Activated CD4-positive, alpha-beta T cell treated with anti-CD3 and anti-CD28 coated beads for 4 hours (primary cell): ENCODE measurements at places on chromosomes 6 and 20.
A peak's percentile ranks its signal among the peaks of the same experiment; 100 is the strongest.

DNA sequence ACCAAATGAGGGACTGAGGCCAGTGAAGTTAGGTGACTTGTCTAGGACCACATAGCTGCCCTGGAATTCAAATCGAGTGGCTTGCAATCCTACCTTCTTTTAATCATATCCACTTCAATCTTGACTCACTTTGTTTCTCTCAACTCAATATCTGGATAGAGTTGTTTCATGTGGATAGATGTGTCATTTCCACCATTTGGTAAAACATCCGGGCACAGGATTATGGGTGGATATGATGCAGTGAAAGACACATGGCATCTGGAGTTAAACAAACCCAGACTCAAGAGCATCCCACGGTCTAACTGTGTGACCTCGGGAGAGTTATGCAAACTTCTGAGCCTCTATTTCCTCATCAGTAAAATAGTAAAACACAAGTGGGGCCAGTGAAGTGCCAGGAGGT, 103.6 kb upstream of the CNKSR3 start:
- no peak for DNase-seq

DNA sequence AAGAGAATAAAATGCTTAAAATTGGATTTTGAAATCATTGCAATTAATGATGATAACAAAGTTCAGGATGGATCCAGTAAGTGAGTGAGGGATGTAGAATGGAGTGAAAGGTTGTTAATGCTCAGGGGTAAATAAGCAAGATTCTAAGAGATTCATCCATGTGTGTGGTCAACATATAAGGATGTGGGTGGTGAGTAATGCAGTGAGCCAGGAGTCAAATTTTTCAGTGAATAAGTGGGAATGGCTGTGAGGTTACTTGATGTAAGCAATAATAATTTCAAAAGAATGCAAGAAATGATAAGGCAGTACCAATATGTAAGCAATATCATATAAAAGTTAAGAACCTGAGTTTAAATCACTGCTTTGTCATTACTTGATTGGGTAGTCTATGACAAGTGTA, 207.5 kb upstream of the ADGRB3 start:
- no peak for DNase-seq

GRCh38 chr6:87393026-87393622, 14.6 kb upstream of the CFAP206 start:
- peak; percentile 15 for DNase-seq

GRCh38 chr6:112485827-112486212, 138.7 kb downstream of the RFPL4B start:
- DNase-seq, result no peak

- no peak for DNase-seq
Observed at GRCh38 chr6:24797596-24798216, 1.0 kb downstream of the ARMH2 start.

- no peak for DNase-seq
Observed at GRCh38 chr6:116468293-116468692, 7.1 kb downstream of the CALHM6 start.

DNA sequence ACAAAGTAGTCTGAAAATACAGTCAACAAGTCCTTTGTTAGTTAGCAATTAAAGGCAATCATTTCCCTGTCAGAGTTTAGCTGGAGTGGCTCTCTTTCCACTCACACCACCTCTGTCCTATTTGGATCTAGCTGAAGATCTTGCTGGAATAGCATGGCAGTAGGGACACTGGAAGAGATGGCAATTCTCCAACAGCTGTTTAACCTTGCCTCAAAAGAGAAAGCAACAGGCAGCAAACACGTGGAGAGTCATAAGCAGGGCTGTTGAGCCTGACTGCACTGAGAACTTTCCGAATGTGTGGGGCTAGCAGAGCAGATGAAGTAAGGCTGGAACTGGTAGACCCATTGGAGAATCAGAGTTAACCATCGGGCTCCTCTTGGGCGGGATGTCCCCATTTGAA, 38.0 kb upstream of the PRSS35 start:
- DNase-seq, result no peak

GRCh38 chr6:30260036-30260504, 46.9 kb upstream of the TRIM26 start:
- peak; percentile 66 for DNase-seq

DNA sequence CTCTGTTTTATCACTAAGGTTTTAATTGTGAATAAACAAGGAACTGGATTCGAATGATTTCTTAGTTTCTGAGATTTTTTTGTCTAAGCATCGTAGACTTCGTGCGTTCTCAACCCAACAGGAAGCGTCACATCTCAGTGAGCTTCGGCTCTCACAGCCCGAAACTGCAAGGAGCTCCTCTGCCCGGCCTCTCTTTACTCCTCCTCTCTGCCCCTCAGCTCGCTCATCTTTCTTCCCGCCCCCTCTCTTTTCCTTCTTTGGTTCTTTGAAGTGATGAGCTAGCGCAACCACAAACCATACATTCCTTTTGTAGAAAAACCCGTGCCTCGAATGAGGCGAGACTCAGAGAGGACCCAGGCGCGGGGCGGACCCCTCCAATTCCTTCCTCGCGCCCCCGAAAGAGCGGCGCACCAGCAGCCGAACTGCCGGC, 480 bp upstream of the NT5E start:
- peak; percentile 30 for DNase-seq

DNA sequence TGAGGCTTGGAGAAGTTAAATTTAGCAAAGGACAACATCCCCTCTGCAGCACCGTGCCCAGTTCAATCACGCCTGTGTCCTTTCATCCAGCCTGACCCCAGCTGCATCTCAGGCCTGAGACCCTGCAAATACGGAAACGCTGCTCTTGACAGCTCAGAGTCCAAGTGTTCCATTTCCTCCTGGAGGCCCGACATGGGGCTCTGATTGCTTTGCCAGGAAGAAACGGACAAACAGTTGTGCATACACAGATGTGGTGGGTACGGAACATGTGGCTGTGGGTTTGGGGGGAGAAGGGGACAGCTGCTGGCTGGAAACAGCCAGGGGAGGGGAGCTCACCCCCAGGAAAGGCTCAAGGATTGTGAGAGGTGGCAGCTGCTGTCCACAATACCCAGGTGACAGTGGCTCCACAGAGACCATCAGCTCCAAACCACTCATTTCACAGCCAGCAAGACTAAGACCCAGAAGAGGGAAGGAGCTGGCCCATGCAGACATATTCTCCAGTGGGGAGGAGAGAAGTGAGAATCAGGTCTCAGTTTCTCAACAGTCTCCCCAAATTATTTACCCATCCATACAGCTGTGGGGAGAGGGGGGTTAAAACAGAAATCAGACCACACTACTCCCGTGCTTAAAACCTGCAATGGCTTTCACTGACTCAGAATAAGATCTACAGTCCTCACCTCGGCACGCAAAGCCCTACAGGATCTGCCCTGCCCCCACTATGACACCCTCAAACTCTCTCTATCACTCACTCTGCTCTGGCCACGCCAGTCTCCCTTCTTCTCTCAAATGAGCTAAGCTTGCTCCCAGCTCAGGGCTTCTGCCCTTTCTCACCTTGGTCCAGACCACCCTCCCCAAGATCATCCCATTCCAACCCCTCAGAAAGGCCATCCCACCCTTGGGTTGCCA, 89.1 kb downstream of the PREX1 start:
- DNase-seq, result peak; percentile 40

- DNase-seq, result no peak
Observed at GRCh38 chr20:47818466-47818865, 33.2 kb upstream of the SULF2 start.

DNA sequence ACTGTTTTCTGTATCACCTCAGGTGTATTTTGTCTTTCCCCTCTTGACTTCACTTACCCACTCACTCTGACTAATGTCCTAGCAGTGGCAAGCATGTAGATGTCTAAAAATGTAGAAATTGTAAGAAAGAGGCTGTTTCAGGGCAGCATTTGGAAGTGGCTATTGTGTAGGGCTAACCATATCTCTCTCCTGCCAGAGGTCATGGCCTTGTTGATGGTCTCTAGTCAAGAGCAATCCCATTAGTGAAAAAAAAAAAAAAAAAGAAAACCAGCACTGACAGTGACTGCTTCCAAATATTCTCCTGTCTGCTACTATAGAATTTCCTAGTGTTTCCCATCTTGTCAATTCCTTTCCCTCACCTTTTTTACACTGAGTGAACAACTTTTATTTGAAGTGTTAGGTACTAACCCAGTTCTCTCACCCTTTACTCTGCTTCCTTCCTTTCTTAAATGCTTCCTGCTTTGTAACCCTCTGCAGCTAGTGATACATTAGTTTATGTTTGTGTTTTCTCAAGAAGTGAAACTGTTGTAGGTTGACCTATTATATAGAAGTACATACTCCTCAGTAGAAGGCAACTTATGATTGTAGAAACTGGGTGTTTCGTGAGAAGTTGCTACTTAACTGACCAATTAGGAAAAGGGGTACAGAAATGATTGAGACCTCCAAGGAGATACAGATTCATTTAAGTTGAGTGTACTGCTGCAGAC, 174.1 kb upstream of the PTPRK start:
- no peak for DNase-seq

DNA sequence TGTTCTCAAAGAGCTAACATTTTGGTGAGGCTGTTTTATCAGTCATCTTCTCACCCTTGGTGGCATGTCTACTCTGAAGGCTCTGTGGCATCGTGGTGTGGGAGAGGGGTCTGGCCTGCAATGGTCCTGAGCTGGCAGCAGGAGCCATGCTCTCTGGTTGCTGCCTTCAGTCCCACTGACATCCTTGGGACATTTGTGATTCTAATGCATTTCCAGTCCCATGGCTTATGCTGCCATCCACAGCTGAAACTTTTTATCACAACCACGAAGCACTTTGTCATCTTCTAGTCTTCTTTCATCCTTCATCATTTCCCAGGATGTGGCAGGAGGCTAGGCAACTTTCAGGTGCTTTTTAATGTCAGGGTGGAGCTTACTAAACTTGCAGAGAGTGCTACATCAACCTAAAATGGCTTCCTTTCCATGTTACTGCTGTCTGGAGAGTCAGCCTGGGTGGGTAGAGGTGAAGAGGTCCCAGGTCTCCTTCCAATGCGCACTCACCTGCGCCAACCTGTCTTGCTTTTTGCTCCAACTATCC, 77.1 kb downstream of the GPR63 start:
- DNase-seq, result no peak

- no peak for DNase-seq
Observed at GRCh38 chr6:132142308-132142707, 191.1 kb upstream of the CCN2 start.

DNA sequence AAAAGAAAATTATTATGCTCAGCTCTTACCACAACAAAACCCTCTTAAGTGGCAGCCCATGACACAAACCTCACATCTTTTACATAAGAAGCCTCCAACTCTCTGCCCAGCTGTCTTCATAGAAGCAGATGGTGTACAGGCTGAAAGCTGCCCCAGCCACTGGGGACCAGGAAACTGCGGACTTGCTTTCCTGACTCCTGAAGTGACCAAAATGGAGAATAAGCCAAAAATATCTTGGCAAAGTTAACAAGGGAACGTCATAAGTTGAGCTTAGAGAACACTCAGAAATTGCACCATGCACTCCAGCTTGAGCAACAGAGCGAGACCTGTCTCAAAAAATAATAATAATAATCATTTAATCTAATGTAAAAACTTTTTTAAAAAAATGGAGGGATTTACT, 160.3 kb upstream of the CDYL start:
- DNase-seq, result no peak

DNA sequence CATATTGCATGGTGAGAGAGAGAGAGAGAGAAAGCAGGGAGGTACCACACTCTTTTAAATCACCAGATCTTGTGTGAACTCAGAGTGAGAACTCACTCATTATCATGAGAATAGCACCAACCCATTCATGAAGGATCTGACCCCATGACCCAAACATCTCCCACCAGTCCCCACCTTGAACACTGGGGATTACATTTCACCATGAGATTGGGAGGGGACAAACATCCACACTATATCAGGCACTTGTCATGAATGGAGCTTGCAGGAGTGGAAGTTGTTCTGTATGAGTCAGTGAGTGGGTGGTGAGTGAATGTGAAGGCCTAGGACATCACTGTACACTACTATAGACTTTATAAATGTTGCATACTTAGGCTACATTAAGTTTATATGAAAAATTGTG, 47.7 kb upstream of the RNF182 start:
- DNase-seq, result no peak

DNA sequence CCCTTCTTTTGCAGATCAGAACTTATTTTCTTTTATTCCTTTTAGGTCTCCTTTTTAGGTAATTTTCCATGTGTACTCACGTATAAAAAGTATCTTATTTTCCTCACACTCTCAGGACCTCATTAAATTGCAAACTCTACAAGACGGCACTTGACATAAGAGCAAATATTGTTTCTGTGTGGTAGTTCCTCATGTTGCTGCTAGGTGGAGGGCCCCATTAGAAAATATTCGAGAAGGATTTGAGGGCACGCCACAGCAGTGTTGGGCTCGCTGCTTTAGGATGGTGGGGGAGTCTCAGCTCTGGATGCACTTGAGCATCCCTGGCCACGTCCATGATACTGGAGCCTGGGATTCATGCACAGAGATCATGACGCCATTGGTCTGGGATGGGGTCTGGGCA, 64.9 kb upstream of the ZFP64 start:
- no peak for DNase-seq

GRCh38 chr20:49852522-49853080, 40.0 kb downstream of the SLC9A8 start:
- no peak for DNase-seq

DNA sequence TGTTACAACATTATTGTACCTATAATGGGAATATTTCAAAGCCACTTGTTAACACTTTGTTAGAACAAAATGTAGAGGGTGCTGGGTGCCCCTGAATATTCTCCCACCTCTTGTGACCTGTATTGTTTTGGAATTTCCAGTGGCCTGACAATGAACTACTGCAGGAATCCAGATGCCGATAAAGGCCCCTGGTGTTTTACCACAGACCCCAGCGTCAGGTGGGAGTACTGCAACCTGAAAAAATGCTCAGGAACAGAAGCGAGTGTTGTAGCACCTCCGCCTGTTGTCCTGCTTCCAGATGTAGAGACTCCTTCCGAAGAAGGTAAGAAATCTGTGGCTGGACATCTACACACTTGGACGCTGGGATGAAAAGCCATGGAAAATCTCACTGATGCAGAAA, 28.9 kb downstream of the PLG start:
- DNase-seq, result no peak

DNA sequence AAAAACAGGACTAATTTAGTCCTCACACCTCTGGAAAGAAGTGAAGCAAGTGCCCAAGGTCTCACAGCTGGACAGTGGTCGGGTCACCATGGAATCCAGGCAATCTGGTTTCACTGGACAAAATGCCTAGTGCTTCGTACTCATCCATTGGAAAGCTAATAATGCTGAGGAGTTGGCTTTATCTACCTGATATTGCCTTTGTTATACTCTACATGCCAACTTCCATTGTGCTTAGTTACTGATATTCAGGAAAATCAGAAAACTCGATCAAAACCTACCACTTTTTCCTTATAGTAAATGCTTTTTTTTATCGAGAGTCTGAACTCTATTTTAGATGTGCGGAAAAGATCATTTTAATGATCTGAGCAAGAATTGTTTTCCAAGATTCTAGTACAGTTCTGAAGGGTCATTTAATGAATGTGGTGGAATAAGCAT, 966 bp downstream of the CFAP206 start:
- DNase-seq, result no peak

- no peak for DNase-seq
Observed at GRCh38 chr6:111201244-111201554, 113.9 kb downstream of the SLC16A10 start.

- DNase-seq, result no peak
Observed at GRCh38 chr20:35592339-35592974, 23.2 kb upstream of the SPAG4 start.

- DNase-seq, result no peak
Observed at GRCh38 chr6:132490478-132491204, 22.3 kb downstream of the STX7 start.
